Tibial artery (tissue), 4 donors: ENCODE measurements at places on chromosomes 5 and 9.

- DNase-seq = no peak
These were observed 107.3 kb downstream of the MTREX start for GRCh38 chr5:55415071-55415470.

DNA sequence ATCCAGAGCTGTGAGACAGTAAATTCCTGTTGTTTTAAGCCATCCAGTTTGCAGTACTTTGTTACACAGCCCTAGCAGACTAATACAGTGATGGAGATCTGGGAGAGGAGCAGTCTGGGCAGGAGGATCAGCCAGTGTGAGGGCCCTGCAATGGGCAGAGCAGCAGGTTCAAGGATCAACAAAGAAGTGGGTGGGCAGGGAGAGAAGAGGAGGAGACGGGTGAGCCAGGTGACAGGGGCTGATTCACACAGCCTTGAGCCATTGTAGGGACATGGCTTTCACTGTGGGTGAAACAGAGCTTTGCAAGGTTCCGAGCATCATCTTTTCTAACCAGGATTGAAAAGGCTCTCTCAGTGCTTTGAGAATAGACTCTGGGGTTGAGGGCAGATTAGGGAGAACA lies 88.2 kb upstream of the MVB12B start:
- no peak for DNase-seq

DNA sequence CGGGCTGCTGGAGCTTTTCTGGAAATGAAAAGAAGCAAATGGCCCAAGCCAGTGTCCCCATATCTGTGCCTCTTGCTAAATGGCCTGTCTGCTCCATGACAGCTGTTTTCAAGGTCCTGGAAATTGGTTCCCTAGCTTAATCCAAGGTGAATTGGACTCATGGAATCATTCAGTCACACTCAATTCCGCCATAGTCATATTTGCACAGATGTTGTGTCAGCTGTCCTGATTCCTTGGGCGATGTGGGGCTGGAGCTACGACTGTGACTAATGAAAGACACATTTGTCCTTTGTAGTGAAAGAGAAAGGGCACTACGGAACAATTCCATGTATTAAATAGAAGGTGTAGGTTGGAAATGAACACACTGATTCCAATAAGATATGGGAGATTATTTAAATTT lies 102.9 kb upstream of the MEGF10 start:
- no peak for DNase-seq

DNA sequence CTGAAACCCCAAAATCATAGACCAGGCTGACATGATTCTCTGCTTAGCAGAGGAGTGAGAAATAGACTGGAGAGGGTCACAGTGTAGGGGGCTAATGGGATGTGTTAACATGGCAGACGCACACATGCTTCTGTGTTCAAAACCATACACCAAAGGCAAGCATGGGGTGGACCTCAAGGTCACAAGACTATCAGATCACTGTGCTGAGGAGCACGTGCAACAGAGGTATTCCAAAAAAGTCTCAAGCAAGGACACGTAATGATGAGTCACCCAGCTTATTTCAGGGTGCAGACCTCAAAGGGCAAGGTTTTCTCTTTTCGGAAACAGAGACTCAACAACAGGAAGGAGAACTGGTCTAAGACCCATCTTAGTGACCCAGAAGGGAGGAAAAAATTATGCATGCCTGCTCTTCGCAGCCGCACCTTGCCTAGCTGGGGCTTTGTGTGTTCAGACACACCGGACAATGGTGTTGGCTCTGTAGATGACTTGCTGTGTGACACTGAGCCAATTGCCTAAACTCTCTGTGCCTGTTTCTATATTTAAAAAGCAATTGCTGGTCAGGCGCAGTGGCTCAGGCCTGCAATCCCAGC lies 20.3 kb downstream of the WHRN start:
- no peak for DNase-seq

GRCh38 chr5:95895771-95896170 lies 65.9 kb downstream of the ELL2 start:
- DNase-seq = no peak

DNA sequence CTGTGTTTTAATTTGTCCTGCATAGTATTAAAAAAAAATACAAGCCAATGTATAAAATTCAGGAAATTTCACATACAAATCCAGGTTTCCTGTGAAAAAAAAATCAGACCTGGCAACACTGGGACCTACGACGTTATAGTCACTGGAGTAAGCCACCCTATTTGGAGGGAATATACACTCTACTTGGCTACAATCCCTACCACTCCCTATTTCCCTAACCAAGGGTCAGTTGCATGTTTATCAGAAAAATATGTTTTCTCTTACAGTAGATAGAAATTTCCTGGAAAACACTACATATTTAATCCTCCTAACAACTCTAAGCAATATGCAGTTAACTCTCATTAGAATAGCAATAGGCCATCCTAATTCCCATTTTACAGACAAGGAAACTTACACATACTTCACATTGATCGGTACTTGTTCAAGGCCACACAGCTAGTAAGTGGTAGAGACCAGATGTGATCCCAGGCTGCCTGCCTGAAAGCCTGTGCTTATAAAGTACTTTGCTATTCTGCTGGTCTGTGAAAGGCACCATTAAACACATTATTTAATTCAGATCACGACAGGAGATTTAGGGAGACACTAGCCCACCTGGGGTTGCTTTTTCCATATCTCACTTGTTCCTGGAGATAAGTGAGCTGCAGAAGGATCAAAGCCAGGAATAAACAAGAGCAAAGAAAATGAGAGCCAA lies 70.8 kb downstream of the MFAP3 start:
- DNase-seq = no peak

DNA sequence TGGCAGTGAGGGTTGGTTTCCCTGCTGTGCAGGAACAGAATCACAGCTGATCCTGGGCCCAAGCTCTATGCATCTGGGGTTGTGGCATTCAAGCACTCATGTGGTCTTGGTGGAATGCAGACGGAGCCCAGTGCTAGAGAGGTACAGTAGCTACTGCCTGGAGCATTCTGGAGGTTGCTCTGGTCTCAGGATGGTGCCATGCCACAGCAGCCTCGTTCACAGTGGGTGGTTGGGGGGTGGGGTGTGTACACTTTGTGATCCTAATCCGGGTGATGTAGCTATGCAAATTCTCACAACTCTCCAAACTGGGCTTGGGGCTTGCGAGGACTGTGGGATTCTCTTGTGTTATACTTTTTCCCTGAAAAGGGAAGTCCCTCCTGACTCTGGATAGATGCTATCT lies 45.2 kb downstream of the FGD3 start:
- no peak for DNase-seq

DNA sequence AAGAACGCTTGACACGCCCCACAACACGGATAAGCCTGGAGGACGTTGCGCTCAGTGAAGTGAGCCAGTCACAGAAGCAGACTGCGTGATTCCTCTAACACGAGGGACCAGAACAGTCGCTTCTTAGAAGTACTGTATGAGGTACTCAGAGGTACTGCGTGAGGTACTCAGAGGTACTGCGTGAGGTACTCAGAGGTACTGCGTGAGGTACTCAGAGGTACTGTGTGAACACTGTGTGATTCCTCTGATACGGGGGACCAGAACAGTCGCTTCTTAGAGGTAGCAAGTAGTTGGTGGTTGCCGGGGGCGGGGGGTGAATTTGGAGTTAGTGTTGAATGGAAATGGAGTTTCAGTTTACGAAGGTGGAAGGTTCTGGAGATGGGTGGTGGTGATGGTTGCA lies 5.8 kb downstream of the NDUFS6 start:
- peak; percentile 10 for DNase-seq

- peak; percentile 70 for DNase-seq
These were observed 560 bp upstream of the NDUFS6 start for GRCh38 chr5:1800472-1801221.

DNA sequence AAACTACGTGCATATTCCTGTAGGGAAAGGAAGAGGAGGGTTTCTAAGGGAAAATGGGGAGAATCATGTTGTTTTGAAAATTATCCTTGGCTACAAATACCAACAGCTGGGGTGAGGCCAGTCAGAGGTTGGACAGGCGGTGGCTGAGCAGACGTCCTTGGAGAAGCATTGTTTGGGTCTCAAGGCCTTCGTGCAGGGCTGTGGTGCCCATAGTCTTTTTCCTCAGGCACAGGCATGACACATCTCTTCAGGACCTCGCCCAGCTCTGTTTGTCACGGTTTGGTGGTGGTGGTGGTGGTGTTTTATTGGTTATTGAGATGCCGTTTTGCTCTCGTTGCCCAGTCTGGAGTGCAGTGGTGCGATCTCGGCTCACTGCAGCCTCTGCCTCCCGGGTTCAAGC lies 27.8 kb upstream of the EGFL7 start:
- no peak for DNase-seq

- DNase-seq = no peak
These were observed 141.0 kb downstream of the SSBP2 start for GRCh38 chr5:81609810-81610375.

DNA sequence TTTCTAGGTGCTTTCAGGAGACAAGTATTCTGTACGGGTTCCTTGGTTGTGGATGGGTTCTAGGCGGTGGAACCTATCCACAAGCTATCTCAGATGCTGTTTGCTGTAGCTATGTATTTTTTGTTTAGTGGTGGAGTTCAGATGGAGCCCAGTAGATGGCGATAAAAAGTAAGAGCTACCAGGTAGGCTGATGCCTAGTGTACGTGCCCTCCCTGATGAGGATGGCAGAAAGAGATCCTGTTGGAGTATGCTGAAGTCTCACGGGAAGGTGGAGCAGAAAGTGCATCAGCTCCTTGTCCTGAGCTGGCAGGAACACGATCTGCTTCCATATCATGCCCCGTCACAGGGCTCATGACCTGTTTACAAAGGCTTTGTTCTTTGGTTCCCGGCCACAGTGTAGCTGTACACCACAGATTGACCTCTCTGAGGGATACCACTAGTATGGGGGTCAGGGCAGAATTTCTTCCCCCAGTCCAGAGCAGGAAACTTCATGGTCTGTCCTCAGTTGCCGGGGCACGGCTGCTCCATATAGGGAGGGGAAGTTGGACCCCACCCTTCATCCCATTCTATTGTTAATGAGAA lies 12.6 kb upstream of the UGT3A2 start:
- DNase-seq = no peak

GRCh38 chr5:147465747-147466146 lies 44.1 kb downstream of the DPYSL3 start:
- no peak for DNase-seq

DNA sequence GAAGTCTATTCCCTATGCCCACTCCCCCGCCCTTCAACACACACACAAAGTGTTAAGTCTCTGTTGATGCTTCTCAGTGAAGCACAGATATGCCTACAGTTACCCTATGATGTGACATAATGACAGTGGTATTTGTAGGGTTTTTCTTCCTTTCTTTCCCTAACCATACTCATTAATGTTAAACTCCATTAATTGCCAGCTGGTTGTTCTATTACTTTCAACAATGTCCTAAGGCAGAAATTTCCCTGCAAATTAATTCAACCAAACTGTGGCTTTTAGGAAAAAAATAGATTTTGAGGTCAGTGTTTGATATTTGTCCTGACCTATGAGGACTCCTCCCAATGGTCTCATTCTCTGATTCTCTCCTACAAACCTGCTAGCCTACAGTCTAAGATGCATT lies 38.2 kb upstream of the SLCO6A1 start:
- no peak for DNase-seq

GRCh38 chr5:134604908-134605307 lies 27.7 kb downstream of the SAR1B start:
- DNase-seq = no peak

- DNase-seq = no peak
These were observed 10.0 kb downstream of the TLE4 start for GRCh38 chr9:79581794-79582193.

DNA sequence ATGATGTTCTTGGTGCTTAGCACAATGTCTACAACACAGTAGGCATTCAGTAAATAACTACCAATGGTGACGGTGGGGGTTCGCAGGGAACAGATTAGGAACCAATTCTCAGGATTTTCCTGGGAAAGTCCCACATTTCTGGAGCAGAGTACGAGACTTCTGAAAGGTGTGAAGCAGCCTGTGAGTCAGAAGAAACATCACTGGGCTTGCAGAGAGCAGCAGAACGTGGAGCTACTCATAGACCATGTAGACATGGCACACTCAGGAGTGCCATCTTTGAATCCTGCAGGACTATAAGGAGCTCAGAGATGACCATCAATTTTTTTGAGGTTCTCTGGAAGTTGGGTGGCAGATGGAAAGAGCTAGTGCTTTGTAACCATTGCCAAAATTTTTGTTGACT lies 106.6 kb upstream of the ANKRD55 start:
- no peak for DNase-seq

DNA sequence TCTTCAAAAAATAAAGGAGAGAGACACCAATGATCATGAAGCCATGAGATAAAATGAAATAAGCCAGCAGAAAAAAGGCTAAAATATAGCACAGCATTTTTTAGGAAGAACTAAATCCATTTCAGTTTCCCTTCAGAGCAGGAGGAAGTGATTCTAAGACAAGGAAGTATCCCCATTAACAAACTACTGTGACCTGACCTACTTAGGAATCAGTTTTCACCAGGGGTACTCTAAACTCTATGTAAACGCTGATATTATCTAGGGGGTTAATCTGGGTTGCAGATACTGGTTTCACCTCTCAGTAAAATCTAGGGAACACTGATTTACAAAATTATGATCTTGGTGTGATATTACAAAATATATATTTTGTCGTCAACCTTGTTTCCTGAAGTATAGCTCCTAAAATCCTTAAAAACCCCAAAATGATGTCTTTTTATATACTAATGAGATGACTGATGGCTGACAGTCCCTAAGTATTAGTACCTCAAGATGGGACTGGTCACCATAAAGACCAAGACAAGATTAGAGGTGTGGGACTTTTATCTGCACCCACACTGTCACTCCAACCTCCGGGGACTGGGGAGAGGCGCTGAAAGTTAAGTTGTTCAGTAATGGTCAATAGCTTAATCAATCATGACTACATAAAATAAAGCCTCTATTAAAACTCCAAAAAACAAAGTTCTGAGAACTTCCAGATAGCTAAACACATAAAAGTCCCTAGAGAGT lies 2.9 kb upstream of the FNBP1 start:
- DNase-seq = no peak

DNA sequence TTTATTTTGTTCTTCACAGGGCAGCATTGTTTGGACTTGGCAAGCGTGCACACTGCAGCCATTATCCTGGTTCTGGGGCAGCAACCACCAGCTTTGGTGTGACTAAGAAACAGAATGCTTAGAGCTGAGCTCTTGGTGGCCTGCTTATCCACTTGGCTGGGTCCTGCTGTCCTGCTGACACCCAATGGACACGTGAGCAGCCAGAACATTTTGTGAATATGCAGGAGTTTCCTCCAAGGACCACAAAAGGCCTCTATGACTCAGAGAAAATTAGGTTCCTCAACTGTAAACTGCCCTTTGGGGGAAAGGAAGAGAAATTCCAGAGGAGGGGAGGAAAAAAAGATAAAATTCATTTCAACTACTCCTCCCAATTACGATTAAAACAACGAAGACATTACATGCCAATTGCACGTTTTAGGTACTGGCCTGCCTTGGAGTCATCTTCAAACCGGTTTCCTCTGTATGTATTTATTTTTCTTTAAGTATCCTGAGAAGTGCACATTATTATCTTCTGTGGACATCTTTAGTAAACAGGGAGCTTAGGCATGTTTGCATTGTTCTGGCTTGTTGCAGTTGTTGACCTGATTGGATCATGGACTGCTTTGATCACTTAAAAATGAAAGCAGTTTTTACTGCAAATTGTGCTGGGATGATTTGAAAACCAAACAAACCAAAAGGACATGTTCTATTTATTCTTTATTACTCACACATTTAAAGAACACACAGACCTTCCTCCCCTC lies 82.3 kb upstream of the TLE4 start:
- DNase-seq = peak; percentile 57

- DNase-seq = peak; percentile 65
These were observed 129.9 kb downstream of the BOD1 start for GRCh38 chr5:173486355-173487225.
